ENCODE measurements at places on chromosomes 1 and 21.

DNA sequence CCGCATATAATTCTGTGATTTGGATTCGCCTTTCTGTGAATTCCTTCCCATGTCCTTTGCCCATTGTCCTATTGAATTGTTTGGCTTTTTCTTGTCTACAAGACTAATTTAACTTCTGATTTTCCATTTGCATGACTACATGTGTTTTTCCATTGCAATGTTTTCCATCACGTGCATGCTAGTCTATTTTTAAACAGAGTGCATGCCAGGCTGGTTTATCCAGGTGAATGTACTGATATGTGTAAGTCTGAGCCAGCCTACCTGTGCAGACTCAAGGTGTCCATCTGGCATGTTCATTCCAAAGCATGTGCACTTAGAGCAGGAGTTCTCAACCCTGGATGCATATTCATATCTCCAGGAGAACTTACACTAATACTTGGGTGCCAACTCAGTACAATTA, 59.7 kb downstream of the INAVA start:
- DNase-seq: no peak

DNA sequence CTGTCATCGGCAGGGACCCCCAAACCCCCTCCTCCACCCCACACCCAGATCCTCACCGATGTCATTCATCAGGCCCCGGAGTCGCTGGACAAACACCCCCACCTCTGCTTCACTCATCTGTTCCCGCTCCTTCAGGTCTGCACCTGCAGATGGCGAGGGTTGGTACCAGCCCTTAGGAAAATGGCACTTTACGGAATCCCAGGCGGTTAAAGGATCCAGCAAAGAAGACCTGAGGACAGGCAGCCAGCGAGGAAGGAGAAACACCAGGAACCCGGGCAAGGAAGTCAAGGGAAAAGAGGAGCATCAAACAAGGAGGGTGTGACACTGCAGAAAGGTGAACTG, 13.8 kb downstream of the ECHDC2 start:
- DNase-seq: no peak

- DNase-seq: no peak
These were observed 30.5 kb downstream of the TBCE start for GRCh38 chr1:235397733-235398132.

DNA sequence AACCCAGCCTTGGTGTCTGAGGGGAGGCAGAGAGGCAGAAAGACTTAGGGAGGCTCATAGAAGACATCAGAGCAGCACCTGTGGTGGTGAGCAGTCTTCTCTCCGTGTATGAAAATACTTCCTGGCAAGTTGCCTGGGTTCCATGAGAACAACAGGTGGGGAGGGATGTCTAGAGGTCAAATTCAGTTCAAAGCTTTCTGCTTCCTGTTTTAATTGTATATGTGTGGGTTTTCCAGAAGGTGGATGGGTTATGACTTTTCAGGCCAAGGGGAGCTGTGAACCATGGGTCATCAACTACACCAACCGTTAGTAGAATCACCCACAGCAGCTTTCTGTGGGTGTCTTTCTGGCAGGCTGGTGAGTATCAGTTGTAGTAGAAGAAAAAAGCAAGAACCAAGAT, 4.1 kb upstream of the FCRL2 start:
- DNase-seq: no peak

- DNase-seq: no peak
These were observed 696 bp upstream of the GPATCH3 start for GRCh38 chr1:26900815-26901511.

DNA sequence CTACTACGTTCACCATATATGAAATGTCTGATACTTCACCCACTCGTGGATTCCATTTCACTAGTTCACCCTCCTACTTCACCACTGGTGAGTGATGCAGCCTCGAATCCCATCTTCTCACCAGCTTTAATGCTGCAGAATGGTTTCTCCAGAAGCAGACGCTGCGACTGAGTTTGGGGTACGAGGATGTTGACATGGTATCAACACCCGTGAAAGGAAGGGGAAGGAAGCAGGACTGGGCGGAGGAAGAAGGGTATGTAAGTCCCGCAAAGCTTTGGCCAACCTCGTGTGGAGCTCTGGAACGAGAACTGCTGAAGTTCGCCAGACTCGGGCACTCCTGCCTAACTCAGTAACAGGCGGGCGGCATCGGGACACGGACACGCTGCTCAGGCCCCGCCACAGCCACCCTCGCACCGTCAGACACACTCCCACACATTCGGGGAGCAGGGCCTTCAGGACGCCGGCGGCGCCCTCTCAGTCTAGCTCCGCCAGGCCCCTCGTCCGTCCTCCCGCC, 833 bp upstream of the DIP2A start:
- DNase-seq: no peak

DNA sequence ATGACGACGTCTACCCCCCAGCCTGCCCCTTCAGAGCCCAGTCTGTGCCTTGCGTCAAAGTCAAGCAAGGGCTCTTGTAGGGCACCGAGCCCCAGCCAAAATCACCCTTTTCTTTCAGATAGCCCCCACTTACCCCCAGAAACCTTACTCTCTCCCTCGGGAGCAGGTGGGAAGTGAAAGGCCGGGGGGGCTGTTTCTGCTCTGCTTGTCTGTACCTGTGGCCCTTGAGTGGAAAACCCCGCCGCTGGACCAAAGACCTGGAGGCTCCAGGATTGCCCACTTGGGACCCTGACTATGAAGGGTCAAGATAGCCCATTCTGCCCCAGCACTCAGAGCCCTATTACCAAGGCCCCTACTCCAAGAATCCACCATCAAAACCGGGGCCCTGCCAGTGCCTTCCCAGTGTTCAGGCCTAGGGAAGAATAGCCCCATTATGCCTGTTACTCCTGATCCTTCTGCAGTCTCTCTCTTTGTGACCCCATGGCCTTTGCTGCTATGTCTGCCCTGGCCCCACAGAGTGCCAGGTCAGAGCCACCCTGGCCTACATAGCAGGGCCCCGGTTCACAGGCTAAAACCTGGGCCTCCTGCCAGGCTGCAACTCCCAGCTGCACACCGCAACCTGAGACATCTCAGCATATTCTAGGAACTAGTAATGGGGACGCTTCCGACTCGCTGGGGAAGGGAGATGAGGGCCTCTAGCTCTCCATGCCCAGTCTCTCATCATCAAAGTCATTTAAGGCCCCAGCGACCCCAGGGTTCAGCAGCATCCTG, 22.2 kb upstream of the HPDL start:
- DNase-seq: no peak

DNA sequence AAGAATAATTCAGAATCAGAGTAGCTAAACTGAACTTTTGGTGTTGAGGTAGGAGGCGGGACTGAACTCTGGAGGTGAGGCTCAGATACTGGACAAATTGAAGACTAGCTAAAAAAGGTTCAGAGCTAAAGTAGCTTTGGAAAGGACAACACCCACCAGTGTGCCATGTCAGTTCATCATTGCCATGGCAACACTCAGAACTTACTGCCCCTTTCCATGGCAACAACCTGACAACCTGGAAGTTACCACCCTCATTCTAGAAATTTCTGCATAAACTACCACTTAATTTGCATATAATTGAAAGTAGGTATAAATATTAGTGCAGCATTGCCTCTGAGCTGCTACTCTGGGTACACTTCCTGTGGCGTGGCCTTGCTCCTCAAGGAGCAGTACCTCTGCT, 30.3 kb upstream of the POGK start:
- no peak for DNase-seq

DNA sequence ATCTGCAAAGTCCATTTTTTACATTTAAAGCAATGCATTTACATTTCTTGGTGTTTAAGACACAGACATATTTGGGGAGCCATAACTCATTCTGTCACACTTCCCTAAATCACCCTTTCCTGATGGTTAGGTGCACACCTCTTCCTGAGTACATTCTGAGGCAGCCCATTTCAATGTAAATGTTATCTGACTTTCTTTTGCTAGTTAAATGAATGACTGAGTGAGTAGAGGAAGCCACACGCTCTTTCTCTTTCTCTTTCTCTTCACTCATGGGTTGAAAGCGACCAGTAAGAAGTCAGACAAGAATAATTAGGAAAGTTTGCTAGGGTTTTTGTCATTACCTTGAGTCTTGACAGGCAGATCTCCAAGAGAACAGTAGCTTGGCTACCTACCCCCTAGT, 143.1 kb downstream of the S1PR1 start:
- no peak for DNase-seq

- DNase-seq: no peak
These were observed 15.9 kb downstream of the HSPA13 start for GRCh38 chr21:14366998-14367397.

DNA sequence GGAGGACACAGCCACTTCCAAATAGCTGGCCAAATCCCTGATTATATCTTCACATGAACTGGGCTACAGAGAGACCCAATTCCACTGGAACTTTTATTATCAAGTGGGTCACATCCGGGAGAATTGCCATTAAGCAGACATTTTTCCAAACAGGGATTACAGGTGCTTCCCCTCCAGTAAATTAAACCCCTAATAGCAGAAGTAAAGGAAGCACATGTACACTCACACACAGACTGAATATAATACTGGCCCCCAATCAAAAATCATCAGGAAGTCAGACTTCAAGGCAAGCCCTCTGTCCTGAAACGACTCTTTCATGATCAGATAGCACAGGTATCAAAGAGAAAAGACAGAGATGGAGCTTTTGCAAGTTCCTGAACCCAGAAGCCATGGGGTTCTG, 118.6 kb upstream of the PPP2R5A start:
- DNase-seq: no peak

GRCh38 chr1:93081716-93082115, 2.6 kb downstream of the MTF2 start:
- no peak for DNase-seq

DNA sequence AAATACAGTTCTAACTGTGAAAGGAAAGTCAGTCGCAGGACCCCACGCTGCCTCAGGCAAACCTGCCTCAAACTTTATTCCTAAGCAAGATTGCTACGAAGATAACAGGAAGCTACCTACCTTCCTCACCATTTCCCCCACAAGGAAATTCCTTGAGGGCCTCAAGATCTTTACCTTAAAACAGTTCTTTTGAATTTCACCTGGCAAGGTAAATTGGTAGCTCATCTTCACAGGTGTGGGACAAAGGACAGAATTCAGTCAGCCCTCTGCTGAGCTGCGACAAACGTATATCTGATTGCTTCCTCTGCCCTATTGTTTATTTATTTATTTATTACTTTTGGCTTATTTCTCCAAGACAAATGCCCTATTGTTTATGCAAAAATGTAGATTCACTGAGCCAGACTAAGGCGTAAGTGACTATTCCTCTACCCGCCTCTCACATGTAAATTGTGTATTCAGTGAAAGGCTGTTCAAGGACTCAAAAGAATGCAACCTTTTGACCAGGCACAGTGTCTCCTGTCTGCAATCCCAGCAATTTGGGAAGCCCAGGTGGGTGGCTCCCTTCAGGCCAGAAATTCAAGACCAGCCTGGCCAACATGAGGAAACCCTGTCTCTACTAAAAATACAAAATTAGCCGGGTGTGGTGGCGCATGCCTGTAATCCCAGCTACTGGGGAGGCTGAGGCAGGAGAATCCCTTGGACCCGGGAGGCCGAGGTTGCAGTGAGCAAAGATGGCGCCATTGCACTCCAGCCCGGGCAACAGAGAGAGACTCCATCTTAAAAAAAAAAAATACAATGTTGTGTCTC, 17.3 kb upstream of the PKNOX1 start:
- no peak for DNase-seq
